ENCODE measurements at places on chromosomes 6 and 20.

DNA sequence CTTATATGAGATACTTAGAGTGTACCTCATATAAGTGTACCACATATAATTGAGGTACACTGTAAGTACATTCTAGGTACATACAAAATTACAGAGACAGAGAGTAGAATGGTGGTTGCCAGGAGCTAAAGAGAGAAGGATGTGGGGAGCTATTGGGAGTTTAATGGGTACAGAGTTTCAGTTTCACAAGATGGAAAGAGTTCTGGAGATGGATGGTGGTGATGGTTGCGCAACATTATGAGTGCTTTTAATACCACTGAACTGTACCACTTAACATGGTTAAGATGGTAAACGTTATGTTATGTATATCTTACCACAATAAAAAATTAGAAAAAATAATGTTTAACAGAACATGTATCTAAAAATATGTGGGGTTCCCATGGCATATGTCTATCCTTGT lies 69.4 kb downstream of the PRND start:
- DNase-seq: no peak

DNA sequence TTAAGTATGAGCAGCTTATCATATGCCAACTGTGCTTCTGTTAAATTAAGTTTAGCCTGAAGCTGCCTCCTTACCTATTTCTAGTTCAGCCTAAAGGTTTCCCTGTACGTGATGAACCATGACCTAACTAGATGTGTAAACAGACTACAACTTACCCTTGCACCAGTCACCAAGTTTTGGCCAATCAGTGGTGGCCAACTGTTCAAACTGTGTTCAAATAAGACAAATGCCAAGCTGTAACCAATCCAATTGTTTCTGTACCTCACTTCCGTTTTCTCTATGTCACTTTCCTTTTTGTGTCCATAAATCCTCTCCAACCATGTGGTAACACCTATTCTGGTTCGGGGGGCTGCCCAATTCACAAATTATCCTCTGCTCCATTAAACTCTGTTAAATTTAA lies 6.0 kb upstream of the SLC2A10 start:
- DNase-seq: no peak

- peak; percentile 13 for DNase-seq
Observed at GRCh38 chr20:6142348-6142993, 19.6 kb upstream of the FERMT1 start.

DNA sequence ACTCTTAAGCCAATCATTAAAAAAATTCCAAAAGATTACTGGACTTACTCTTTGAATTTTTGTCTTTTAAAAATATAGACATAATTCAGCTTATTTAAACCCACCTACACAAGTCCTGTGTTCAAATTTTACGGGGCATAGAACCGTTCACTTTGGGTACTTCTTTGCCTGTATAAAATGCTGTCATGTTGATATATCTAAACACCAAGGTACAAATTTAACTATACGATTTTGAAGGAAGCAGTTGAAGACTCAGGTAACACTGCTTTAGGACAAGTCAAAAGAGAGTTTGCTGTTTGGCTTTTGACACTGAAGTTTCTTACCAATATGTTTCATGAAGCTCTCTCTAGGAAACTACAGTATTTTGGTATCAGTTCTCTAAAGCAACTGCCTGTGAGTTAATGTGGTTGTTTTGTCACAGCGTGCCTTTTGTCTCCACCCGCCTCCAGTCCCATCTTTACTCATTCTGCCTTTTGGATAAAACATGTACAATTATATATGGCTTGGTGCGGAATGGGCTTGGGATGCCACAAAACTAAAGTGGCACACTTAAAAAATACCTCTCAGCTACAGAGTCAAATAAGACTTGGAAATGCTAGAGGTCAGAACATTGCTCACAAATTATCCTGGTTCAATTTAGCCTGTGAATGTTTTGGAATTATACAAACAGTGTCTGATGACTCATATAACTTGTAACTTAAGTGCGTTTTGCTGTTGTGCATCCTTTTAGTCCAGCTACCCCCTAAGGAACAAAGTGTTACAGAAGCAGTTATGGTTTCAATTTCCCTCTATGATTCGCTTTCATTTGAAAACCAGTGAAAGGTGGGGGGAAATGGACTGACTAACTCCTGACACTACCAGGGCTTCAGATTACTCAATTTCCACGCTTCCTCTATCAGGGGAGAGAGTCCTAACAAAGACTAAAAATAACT lies 38.7 kb downstream of the RGS17 start:
- no peak for DNase-seq

DNA sequence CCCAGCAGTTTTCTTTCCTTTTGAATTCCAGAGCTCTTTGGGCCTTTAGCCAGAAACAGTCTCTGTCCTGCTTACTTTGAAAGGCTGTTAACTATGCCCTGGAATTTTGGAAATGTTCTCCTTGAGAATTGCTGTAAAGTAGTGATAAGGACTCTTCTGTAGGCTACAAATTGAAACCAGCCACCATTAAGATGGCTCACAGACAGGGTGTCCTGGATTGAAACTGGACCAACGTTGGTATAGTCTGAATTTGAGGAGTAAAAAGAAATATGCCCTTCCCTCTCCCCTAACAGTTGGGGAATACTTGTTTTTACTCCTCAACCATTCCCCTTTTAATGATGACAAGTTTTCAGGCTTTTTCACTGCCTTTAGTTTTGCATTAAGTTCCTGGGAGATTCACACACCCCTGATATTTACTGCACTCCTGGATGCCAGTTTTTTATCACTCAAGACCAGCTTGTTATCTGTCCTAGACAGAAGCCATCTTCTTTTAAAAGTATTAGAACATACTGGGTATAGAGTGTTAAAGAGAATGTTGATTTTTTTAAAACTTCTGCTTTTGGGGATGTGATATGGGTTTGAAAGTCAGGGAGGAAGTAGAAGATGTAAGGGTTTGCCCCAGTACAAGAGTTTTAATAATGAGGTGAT lies 21.9 kb downstream of the TOP1 start:
- no peak for DNase-seq

DNA sequence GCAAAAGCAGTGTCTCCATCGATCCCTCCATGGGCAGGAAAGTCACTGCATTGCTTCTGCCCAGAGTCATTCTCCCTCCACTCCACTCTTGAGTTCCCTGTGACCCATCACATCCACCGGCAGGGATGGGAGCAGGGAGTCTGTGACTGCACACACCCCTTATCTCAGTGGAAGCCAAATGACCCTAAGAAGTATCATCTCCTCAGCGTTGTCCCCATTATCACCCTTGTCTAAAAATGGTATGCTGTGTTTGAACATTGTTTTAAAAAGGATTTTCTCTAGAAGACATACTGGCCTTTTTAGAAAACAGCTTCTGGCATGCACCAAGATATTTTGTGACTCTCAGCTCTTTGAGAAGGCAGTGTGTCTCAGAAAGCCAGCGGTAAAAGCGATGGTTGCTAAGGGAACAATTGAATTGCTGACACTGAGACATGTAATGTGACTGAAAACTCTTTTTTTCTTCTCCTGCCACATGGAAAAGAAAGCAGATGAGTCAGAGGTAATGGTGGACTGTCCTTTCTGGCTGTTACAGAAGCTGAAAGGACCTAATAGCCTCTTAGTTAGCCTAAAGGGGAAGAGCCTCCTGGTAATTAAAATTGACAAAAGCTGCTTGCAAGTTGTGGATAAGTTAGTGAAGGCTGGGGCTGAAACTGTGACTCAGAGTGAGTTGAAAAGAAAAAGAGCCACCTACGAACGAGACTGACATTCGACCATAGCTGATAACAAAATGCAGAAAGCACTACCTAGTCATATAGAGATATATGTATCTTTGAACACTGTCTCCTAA lies 120.5 kb downstream of the MAP3K7 start:
- DNase-seq: no peak

DNA sequence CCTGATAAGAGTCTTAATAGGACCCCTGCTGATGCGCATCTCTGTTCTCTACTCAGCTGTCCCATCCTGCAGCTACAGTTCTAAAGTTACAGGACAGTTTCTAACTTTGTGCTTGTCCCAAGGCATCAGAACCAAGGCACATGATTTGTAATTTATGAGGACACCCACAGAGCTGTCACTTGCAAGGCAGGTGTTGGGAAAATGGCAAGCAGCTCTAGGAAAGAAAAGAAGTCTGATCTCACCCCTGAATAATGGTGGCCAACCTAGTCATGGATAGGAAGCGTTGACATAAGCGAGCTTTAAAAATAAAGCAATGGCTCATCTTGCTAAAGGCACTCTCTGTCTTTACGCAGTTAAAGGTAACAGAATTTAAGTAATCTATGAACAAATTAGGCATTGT lies 127.6 kb upstream of the VGLL2 start:
- no peak for DNase-seq

DNA sequence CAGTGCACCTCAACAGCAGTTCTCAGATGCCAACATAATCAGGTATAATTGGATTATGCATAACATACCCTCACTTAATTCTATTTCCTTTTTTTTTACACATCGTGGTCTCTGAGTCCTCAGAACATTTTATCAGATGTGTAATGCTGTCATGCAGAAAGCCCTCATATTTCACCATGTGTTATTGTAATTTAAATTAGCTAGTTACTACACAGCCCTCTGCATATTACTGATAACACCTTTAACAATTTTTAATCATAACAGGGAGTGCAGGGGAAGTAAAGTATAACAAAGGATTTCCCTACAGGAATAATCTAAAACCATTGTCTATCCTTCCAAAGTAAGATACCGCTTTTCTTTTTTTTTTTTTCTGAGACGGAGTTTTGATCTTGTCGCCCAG lies 91.9 kb upstream of the CCDC28A start:
- DNase-seq: no peak

DNA sequence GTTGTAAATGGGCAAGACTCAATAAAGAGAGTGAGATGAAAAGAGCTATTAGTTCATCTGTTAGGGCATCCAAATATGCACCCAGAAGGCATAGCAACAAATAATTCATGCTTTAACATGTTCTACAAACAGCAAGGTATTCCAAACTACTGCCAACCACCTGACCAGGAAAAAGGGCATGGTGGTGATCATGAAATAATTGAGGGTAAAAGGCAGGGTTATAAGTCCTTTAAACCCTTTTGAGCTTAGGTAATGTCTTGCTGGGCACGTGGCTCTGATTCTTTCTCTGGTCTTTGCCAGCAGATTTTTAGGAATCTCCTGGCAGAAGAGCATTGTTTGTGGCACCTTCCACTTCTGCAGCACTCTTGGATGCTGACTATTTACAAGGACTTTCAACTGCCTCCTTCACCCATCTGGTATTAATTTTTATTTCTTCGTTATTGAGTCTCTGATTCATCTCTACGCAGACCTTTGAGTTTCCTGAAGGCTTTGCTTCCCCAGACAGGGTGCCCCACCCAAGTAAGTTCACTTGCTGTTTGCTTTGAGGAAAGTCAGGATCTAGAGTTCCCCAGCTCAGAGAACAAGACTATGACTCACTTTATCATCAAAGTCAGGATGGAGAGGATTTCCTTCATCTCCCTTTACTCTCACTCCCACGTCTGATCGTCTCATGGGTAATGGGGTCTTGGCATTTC lies 83.4 kb upstream of the NEDD9 start:
- no peak for DNase-seq

GRCh38 chr20:32241807-32242206 lies 34.1 kb downstream of the POFUT1 start:
- no peak for DNase-seq

DNA sequence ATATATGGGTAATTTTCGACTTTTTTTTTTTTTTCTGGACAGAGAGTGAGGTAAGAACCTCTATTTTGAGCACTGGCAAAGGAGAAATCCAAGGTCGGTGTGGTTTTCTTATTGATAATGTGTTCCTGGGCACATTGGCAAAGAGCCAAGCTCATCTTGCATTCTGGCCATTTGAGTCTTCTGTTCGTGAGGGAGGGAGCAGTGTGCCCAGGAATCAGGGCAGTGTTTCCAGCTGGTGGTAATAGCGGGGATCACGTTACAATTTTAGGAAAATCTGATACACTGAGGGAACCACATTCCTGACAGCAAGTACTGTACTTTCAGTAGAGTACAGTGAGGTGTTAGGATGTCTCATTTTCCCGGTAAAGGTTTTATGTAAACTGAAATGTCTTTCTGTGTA lies 442.3 kb upstream of the MAP3K7 start:
- DNase-seq: no peak

GRCh38 chr6:169813969-169814368 lies 62.5 kb downstream of the ERMARD start:
- no peak for DNase-seq

GRCh38 chr6:135651964-135652755 lies 154.6 kb upstream of the AHI1 start:
- no peak for DNase-seq

GRCh38 chr20:59752704-59753460 lies 148.5 kb downstream of the PHACTR3 start:
- no peak for DNase-seq

All from stimulated activated CD4-positive, alpha-beta T cell treated with anti-CD3 and anti-CD28 coated beads, TNF-alpha, amount 100 ng/mL, for 4 hours (primary cell).